Putamen (tissue), 1 donor: ENCODE measurements at places on chromosomes 4 and X.

GRCh38 chr4:98778206-98778605 lies 119.8 kb upstream of the TSPAN5 start:
- no peak for DNase-seq

DNA sequence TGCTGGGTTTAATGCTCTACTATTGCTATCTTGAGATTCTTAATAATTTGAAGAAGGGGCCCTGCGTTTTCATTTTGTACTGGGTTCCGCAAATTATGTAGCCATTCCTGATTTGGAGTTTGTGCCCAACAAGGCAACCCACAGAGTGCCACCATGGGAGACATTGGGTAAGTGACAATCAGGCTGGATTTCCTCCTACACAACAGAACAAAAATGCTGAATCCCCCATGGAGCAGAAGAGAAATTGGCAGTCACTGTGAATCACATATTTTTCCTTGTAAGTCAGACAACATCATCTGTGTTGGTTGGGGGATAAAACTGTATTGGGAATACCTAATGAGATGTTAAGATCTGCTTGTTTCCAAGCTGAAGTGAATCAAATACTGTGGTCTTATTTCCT lies 80.9 kb downstream of the CNGA2 start:
- DNase-seq: no peak

GRCh38 chr4:133995243-133995960 lies 206.2 kb downstream of the PABPC4L start:
- DNase-seq: no peak

DNA sequence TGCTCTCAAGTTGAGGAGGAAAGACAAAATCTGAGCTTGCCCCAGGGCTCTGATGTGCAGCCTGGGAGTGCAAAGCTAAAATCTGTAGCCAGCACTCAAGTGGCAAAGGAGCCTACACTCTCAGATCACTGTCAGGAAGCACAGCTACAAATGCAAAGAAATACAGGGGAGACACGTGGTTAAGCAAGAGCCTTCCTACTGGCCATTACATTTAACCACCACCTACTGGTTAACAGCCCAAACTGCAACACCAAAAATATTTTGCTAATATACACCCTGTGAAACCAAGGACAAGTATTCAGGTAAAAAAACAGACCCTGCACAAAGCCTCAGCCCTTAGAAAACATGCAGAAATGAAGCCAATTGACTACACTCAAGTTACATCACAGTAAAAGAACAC lies 170.4 kb upstream of the FGF16 start:
- no peak for DNase-seq

DNA sequence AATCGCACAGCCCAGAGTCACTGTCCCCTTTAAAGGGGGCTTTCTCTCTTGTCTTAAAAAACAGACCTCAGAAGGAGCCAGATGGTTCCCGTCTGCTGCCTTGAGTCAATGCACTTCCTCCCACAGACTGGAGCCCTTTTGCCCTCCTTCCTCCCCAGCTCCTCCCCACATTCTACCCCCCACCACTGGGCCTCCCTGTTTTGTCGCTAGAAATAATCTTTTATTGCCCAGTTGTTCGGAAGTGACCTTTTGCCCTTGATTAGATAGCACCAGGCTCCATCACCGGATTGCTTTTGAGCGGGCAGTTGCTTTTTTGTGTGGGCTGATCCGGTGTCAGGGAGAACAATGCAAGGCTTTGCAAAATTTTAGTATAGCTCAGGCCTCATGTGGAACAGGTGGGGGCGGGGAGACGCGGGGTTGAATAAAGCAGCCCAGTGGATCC lies 47.7 kb downstream of the SPRY1 start:
- DNase-seq: peak; percentile 13

- DNase-seq: no peak
These were observed 6.4 kb upstream of the ZNF674 start for GRCh38 chrX:46551494-46552128.

DNA sequence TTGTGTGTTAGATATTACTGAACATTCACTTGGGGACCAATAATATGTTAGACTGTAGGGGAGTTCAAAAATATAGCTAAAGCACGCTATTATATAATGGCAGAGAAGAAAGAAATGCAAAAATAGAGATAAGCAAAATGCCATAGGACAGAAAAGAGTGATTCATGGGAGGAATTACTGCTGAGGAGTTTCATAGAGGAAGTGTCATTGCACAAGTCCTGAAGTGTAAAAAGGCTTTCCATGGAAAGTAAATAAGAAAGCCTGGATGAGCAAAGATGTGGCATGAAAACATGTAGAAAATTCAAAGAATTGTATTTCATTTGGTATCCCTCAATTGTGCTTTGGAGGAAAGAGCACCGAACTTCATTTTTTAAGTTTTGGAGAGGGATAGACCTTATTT lies 14.5 kb downstream of the HMGB2 start:
- no peak for DNase-seq

- DNase-seq: no peak
These were observed 29.2 kb upstream of the AREG start for GRCh38 chr4:74415602-74416300.

GRCh38 chrX:150570512-150570911 lies 2.1 kb downstream of the MTM1 start:
- no peak for DNase-seq

- no peak for DNase-seq
These were observed 24.3 kb downstream of the TRPC5 start for GRCh38 chrX:112058255-112058654.

DNA sequence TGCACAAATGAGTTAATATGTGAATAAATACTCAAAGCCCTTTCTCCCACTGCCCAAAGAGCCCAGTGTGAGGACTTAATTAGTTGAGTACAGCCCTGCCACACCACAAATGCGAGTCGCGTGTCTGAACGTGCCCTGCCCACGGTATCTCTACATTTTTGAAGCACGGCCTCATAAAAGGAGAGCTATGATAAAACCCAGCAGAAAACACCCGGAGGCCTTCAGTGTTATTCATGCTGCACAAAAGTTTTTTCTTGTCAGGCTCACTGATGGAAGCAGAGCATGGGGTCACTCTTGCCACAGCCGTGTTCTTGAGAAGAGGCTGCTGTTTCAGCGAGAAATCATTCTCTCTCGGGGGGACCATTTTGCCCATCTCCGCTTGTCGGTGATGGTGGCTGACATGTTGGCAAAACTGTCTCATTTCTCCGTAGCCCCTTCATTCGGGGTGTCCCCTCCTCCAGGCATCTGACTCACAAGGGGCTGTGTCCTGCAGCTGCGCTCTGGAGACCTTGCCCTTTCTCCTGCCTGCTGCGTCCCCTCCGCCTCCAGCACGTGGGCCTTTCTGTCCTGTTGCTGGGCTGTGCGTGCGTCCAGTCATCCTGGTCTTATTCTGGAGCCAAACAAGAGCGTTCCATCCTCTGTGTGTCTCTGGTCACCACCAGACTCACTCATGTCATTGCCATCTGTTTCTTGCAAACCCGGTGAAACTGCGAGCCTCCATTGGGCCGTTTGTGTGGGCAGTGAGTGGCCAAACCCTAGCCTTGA lies 88.8 kb downstream of the SORCS2 start:
- DNase-seq: no peak

DNA sequence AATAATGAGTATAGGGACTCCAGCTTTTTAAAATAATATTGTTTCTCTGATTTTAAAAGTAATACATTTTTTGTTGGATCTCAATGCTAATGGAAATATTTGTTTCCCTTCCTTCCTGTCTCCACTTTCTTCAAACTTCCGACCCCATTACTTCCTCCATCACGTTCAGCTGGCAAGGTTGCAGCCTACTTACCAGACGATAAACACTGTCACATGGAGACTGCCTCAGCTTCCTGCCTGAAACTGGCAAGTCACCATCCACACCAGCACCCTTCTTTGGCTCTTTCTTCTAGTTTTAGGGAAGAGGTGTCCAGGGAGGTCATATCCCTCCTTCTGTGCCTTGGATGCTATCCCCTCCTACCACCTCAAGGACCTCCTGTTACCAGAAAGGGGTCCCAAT lies 3.4 kb upstream of the INTU start:
- no peak for DNase-seq

GRCh38 chrX:9327747-9328145 lies 137.1 kb upstream of the TBL1X start:
- no peak for DNase-seq

DNA sequence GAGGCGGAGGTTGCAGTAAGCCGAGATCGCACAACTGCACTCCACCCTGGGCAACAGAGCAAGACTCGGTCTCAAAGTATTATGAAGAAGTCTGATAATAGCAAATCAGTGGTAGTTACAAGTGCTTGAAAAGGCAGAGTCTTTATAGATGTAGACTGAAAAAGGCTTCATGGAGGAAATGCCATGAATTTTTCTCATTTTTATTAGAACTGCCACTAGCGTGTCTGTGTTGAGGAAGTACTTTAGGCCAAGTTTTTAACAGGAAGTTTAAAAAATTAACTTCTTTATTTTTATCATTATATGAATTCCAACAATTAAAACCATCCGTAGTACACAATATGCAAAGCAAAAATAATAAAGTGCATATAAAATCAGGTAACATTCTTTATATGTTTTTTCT lies 32.8 kb upstream of the IL13RA1 start:
- no peak for DNase-seq

- DNase-seq: no peak
These were observed 197.1 kb downstream of the RASL11B start for GRCh38 chr4:53059256-53059655.

DNA sequence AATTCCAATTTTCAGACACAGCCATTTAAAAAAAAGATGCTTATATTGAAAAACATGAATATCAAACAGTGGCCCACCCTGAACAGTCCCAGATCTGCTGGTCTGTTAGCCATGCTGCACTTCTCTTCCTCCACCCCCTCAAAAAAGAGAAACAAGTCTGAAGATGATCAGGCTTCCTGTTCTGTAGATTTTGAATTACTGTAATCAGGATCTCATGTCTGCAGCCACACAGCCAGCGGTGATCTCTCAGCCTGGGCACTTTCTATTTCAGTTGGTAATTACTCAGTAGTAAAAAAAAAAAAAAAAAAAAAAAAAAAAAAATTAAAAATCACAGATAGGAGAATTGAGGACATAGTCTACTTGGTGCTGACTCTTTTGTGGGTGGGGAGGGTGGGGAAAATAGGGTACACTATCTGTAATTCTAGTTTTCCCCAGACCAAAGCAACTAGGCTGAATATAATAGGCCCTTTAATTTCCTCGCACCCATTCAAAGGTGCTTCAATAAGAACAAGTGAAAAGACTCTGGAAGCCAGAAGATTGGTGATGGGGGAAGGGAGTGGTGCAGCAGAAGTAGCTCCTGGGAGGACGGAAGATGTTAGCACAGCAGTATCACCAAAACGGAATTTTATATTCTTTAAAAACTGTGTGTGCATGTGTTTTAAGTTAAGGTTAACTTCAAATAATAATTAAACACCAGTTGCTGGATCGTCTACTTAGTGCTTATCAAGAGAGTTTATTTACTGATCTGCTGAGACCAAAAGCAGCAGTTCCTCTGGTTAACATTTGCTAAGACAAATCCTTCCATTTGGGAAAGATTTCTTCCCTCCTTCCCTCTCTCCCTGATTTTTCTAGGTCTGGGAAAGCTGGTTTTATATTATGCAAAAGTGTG lies 47.0 kb downstream of the SPRY1 start:
- DNase-seq: peak; percentile 12

- no peak for DNase-seq
These were observed 805 bp downstream of the ATP8A1 start for GRCh38 chr4:42655921-42656678.

DNA sequence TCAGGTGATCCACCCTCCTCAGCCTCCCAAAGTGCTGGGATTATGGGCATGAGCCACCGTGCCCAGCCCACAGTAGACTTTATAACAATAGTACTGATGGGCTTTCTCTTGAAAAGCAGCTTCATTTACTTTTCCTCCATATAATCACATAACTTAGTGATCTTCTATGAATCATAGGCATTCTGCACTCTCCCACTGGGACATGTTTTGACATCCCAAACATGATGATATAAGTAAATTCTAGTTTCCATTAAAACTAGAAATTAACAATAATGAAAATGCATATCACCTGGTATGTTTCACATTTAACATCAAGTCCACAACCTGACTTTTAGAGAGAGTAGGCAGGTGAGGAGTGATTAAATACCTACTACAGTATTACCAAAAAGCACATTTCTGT lies 96.5 kb downstream of the CAMK2D start:
- DNase-seq: no peak

GRCh38 chr4:53676402-53676871 lies 85.2 kb upstream of the LNX1 start:
- no peak for DNase-seq

DNA sequence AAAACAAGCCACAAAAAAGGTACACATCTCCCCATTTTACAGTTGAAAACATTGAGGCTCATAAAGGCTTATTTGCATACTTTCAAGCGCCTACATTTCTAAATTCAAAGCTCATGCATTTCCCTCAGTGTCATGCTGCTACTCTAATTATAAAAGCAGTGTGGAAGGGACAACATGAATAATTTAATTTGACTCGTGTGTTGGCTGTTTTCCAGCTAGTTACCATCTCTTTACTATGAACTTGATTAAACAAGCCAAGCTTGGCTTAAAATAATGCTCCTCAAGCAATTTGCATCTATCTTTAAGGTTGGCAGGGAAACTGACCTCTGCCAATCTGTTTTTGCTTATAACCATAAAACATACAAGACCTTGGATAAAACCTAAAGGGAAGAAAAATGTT lies 252.5 kb upstream of the NEIL3 start:
- DNase-seq: no peak

GRCh38 chrX:56978172-56978571 lies 17.2 kb downstream of the SPIN3 start:
- DNase-seq: peak; percentile 7

DNA sequence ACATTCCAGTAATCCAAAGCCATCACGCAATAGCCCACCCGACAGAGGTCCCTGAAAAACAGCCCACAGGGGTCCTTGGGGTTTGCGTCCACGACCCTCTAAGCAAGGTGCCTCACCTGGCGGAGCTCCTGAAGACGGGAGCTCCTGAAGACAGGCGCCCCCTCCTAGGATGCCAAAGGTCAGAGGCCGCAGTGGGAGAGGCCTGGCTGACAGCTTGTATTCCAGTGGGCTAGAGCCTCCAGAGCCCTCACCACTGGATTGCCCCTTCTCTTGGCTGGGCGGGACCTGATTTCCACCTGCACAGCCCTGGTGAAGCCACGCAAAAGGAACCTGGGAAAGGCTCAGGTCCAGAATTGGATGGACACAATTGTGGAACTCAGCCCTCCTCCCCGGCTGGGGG lies 29.7 kb upstream of the WFS1 start:
- DNase-seq: no peak

- DNase-seq: no peak
These were observed 2.6 kb downstream of the GIMD1 start for GRCh38 chr4:106366026-106366425.

DNA sequence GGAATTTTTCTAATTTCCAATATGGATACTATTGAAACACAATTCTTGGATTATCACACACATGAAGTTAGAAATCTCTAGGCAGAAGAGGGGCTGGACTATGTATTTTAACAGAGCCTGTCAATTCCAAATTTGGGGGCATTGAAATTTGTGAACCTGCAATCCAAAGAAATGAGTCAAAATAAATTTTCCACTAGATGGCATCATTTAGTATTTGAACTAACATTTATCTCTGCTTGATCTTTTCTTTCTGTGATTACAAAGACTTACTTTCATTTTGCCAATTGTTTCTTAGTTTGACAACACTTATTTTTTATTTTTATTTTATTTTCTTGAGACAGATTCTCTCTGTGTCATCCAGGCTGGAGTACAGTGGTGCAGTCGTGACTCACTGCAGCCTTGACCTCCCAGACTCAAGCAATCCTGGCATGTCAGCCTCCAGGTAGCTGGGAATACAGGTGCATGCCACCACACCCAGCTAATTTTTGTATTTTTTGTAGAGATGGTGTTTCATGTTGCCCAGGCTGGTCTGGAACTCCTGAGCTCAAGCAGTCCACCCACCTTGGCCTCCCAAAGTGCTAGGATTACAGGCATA lies 2.7 kb upstream of the PYURF start:
- no peak for DNase-seq

- no peak for DNase-seq
These were observed 91.1 kb downstream of the PPP3CA start for GRCh38 chr4:101256222-101256621.
